WTC11 (cell line): ENCODE measurements at places on chromosomes 7 and 10.

GRCh38 chr7:133934262-133934976 is 192.7 kb upstream of the LRGUK start:
- no peak for DNase-seq

GRCh38 chr7:112290065-112290464 is 83.6 kb downstream of the ZNF277 start:
- no peak for DNase-seq

DNA sequence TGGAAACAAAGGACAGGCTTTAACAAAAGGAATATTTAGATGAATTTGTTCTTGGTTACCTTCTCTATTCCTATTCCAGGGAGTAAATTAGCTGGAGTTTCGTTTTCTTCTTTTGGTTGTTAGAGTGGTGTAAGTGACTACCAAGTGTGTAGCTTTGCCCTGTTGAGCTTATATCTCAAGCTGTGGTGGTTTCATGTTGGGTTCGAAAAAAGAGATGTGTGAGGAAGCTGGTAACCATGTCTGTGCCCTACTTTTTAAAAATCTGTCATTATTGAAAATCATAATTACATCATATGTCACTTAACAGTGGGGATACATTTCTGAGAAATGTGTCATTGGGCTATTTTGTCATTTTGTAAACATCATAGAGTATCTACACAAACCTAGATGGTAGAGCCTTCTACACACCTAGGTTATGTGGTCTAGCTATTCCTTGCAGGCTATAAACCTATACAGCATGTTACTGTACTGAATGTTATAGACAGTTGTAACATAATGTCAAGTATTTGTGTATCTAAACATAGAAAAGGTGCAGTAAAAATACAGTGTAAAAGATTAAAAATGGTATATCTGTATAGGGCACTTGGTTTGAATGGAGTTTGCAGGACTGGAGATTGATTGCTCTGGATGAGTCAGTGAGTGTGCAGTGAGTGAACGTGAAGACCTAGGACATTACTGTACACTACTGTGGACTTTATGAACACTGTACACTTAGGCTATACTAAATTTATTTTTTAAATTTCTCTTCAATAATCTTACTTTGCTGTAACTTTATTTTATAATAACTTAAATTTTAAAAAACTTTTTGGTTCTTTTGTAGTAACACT is 90.4 kb downstream of the SEPTIN7 start:
- no peak for DNase-seq

DNA sequence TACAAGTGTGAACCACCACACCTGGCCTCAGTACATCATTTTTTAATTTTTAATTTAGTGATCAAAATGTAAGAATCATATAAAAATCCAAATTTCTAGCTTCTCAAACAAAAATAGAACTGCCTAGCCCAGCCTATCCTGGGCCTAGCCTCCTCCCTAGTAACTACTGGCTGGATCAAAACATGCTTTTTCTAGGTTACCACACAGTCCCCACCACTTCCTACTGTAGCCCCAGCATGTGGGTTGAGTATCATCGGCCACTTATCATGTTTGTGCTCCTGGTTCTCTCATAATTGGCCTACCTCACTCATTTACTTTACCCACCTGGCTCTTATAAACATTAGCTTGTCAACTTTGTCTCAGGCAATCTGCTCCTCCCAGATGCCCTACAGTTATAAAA is 52.9 kb downstream of the DNAJC12 start:
- DNase-seq: no peak

- DNase-seq: no peak
Observed at GRCh38 chr10:78614744-78615143, 454.0 kb upstream of the ZMIZ1 start.

GRCh38 chr7:43905209-43905946 is 1.0 kb downstream of the URGCP start:
- DNase-seq: peak; percentile 32
